ENCODE measurements at places on chromosomes 2 and 18.

- no peak for DNase-seq
Observed at GRCh38 chr2:183993052-183993451, 605.3 kb upstream of the ZNF804A start.

DNA sequence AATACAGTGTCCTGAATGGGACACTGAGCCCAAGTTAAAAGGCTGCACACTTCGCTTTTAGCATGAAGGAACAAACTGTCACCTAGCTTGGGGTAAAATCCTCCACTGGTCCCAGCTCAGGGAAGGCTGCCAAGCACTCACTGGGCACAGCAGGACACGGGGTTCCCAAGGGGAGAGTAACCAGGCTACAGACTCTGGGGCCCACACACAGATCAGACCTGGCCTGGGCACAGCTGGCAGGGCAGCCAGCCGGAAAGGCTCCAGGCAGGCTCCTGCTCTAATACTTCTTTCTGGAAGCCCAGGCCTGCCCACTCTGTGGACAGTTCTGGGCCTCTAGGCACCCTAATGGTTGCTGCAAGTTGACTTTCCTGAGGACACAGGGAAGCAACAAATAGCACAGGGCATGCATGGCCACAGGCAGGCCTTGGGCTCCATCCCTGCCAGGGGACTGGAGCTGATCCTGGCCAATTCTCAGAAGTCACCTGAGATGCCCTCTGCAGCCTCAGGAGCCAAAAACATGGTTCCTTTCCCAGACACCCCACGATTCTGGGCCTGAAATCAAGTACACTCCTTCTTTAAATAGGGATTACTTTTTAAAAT is 18.7 kb upstream of the SULT1C3 start:
- DNase-seq, result no peak

DNA sequence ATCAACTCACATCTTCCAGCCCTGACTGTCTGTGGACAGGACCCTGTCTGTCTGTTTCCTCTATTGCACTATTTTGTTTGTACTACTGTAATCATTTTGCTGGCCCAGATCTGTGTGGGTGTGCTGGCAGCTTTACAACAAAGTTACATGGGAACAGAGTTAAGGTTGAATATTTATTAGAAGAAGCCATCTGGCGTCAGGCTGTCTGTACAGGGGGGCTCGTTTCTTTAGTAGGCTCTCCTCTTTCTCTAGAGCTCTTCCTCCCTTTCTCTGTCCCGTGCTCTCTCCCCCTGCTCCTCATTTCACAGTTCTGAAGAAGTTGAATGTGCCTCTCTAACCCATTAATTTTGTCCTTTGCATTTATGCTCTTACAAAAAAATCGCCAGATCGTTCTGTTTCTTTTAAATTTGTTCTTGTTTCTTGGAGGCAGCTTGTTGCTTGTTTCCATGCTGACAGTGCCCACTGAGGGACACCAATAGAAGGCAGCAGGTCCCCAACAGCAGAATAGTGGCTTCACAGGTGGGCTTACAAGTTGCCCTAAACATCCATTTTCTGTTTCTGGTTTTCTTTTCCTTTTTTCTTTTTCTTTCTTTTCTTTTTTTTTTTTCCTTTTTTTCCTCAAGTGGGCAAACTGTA is 315.2 kb upstream of the ZEB2 start:
- no peak for DNase-seq

- DNase-seq, result no peak
Observed at GRCh38 chr2:239711911-239712570, 311.2 kb upstream of the HDAC4 start.

DNA sequence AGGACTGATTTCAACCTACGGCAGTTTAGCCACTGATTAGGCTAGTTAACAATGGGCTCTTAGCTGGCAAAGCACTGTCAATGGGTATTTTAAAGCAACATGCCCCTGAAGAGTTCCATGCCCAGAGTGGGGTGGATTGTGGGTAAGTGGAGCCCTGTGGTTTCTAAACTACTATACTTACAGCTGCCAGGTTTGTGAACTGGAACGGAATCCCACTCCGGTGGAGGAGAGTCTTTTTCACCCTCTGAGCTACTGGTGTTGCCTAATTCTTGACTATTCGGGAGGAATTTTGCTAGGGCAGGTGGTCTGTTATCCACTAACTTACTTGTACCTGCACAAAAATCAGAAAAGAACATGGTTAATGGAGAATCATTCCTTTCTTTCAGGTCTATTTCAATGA is 52.6 kb downstream of the ZAP70 start:
- no peak for DNase-seq

- no peak for DNase-seq
Observed at GRCh38 chr2:219500135-219500534, 1.4 kb downstream of the GMPPA start.

- no peak for DNase-seq
Observed at GRCh38 chr2:136225950-136226835, 108.2 kb upstream of the CXCR4 start.

DNA sequence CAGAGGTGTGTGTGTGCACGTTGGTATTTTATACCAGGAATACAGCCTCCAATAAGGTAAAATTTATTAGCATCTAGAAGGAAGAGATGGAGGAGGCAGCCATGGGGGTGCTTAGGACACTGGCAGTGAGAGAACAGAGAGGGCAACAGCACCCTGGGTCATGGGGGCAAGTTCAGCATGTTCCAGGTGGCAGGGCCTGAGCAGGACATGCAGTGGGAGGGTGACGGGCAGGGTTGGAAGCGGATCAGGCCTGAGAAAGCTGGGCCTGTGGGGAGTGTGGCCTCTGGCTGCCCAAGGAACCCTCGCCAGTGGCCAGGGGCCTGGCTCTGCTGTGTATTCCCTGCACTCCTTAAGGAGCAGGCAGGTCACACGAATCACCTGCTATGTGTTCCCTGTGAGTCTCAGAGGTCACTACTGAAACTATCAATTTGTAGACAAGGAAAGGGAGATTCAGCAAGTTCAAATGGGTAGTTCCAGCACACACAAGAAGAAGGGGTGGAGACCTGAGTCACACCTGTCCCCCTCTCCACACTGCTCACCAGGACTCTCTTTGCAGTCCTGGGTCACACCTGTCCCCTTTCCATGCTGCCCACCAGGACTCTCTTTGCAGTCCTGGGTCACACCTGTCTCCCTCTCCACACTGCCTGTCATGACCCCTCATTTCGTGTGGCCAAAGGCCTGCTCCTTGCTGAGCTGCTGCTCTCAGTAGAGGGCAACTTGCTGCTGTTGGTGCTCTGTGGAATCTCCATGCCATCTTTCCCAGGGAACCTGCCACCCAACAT is 463.9 kb upstream of the HS6ST1 start:
- DNase-seq, result no peak

DNA sequence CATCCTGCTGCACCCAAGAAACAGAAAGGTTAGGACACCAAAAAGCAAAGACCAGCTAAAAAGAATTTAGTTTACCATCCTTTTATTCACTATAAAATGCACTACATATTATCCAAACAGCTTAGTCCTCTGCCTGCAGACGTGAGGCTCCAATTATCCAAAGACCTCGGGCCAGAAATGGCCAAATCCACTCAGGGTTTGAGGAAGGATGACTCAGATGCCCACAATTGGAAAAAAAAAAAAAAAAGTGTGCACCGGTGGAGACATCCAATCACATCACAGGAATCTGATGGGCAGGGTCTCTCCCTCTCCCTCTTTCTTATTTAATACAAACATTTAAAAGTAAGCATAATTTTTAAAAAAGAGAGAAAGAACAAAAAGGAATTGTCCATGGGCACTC is 65.7 kb downstream of the TRABD2A start:
- no peak for DNase-seq

- no peak for DNase-seq
Observed at GRCh38 chr2:21860907-21861306, 737.1 kb downstream of the TDRD15 start.

DNA sequence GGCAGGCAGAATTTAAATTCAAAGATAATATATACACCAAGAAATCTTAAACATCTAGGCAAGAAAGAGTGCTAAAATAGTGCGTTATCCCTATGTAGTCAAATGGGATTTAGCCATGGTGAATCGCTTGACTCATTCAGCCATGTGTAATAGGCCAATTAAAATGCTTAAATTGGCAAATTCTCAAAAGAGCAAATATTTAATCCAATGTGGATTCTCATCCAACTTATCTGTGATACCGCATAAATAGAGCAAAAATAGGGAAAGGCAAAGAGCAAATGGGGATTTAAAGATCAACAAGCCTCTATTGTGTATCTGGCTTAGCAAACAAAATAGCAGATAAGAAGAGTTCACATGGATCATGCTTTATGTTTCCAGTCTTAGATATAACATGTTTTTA is 123.2 kb upstream of the RPRM start:
- DNase-seq, result no peak

GRCh38 chr2:128528133-128528532 is 209.5 kb upstream of the HS6ST1 start:
- DNase-seq, result no peak

- DNase-seq, result no peak
Observed at GRCh38 chr2:142112757-142113221, 18.0 kb downstream of the LRP1B start.

DNA sequence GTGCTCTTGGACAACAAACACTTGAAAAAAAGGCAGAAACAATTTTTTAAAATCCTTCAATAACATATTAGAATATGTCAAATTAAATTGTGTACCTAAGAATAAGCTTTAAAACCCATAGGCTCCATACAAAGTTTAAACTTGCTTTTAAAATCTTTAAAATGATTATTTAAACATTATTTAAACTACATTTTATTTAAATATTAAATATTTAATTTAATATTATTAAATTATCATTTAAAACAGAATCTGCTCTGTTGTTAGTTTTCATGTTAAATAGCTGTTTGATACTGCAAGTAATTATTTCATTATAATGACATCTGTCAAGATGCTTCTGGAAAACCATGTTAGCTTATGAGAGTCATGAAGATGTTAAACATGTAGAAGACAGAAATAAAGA is 75.6 kb downstream of the MAP4K3 start:
- no peak for DNase-seq

GRCh38 chr18:58175122-58175785 is 131.2 kb downstream of the NEDD4L start:
- no peak for DNase-seq

DNA sequence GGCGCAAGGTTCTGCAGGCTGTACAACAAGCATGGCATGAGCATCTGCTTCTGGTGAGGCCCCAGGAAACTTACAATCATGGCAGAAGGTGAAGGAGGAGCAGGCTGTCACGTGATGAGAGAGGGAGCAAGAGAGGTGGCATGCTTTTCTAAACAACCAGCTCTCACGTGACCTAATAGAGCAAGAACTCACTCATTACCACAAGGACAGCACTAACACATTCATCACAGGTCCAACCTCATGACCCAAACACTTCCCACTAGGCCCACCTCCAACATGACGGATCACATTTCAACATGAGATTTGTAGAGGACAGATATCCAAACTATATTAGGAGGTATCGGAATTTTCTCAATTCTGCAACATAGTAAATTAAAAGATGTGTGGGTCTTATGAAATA is 108.8 kb upstream of the DLX2 start:
- no peak for DNase-seq

GRCh38 chr2:108884619-108885018 is 98.0 kb downstream of the CCDC138 start:
- no peak for DNase-seq

DNA sequence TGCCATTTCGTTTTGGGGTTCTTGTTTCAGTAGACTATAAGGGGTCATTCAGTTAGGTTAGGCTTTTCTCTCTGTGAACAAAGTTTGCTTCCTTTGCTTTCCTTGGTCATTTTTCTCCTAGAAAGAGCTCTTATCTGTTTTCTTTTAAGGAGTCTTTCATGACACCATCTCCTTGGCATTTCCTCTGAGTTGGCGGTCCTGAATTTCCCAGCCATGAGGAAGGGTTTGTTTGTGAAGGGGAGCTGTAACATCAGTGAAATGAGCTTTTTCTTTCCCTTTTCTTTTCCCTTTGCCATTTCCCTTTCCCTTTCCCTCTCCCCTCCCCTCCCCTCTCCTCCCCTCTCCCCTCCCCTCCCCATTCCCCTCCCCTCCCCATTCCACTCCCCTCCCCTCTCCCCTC is 61.7 kb downstream of the MAP4K4 start:
- no peak for DNase-seq

- DNase-seq, result no peak
Observed at GRCh38 chr2:16201848-16202247, 261.5 kb downstream of the MYCN start.

- no peak for DNase-seq
Observed at GRCh38 chr2:46449700-46450099, 29.7 kb upstream of the TMEM247 start.

GRCh38 chr2:86028766-86029381 is 76.8 kb downstream of the POLR1A start:
- no peak for DNase-seq

- DNase-seq, result no peak
Observed at GRCh38 chr2:131148426-131148825, 43.3 kb downstream of the PLEKHB2 start.

DNA sequence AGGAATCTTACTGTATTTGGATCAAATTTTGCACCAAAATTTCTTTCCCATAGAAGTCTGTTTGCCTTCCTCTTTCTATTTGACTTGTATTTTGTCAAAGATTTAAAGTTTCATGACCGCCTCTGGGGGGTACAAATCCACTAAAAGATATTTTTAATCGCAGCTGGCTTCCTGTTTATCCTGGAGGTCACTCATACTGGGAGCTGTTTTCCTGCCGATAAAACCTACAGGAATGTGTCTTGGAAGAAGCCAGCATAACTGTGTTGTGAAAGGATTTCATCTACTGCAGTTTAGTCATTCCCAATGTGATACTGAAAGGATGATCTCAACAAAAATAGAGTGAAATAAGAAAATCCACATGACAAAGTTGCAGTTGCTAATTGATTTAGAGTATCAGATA is 184.0 kb downstream of the RIT2 start:
- no peak for DNase-seq

DNA sequence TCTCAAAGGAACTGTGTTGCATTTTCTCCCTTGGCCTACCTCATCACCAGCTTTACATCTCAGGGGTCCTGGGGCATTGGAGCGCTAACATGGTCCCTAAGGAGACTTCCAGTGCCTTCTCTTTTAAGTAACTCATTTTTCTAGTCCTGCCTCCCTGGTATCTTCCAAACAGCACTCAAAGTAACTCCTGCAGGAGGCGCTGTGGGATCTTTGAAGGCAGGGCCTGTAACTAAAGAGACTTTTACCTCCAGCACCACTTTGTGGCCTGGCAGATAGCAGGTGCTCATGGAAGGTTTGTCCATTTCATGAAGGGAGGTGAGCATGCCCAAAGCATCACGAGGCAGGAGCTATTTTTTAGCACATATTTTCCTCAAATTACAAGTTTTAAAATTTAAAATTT is 411.0 kb upstream of the GYPC start:
- DNase-seq, result peak; percentile 4

DNA sequence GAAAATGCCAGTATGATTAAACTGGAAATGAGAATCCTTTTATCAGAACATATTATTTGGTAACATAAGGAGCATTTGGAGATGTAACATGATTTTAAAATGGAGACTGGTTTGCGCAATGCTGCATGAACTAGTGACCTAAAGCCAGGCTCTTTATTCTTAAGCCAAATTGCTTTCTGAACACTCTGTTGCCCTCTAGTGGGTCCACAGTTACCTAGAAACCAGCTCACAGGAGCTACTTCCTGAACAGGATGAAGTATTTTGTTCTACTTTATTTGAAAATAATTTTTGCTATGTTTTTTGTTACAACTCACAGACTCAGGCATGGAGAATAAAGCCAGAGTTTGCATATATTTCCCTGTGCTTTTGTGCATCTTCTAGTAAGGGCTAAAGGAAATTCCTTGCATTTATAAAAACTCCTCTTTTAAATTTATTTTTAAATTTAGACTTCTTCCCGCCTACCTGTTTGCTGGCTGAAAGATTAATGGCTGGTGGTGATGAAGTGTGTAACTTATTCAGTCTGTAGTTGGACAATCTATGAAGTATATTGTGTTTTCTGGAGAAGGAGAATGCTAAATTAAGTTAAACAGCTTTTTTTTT is 146.7 kb downstream of the PARD3B start:
- no peak for DNase-seq

All from GM12878 (cell line).